ENCODE measurements at places on chromosomes 7 and 10.

DNA sequence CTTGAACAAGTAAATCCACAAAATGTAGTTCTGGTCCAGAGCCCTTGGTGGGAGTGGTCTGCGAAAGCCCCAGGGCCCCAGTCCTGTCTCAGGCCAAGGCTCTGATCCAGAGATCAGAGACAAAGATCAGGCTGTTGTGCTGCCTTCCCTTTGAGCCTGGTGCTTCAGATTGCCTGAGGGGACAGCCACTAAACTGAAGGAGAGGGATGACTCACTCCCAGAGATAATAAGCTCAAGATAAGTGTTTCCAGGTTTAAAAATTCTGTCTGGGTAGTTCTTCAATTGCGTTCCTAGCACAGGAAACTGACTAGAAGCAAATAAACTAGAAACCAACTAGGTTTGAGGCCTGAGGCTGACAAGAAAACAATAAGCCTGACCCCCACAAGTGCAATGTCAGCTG is 190.2 kb downstream of the RAMP3 start:
- no peak for DNase-seq

- no peak for DNase-seq
These were observed 205.9 kb downstream of the MBL2 start for GRCh38 chr10:52566471-52567246.

GRCh38 chr10:90890347-90890746 is 18.6 kb downstream of the RPP30 start:
- no peak for DNase-seq

DNA sequence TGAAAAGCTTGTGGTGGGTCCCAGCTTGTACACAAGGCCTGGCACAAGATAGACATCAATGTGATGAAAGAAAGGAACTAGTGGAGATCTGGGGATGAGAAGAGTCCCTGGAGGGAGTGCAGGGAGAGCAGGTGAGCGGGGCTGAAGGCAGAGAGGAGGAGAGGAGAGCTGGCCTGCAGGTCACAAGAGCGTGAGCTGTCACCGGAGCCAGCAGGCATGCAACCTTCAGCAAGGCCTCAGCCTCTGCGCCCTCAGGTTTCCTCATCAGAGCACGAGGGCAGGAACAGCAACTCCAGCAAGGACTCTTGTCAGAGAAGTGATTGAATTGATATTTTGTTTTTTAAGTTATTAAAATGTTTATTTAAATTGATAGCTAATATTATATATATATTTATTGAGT is 188.6 kb downstream of the CXCL12 start:
- no peak for DNase-seq

DNA sequence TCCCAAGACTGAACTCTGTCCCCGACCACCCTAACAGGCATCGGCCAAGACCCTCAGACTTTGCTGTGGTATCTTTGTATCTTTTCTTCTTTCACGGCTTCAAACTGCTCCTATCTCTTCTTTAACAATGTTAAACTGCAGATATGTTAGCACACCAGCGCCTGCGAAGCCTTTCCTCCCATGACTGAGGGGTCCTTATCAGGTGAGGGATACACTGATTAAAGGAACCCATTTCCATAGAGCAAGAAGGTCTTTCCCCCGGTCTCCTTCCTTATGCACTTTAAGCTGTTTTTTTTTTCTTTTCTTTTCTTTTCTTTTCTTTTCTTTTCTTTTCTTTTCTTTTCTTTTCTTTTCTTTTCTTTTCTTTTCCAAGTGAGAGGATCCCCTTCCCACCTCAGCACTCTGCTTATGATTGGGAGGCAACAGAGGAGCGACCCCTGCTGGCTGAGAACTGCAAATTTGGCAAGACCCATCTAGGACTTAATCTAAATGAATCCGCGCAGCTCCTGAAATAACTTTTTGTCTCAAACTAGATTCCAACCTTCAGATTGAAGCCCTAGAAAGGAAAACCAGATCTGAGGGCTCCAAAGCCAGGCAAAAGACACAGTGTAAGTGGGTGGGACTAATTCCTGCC is 109.9 kb downstream of the ITGB8 start:
- no peak for DNase-seq

DNA sequence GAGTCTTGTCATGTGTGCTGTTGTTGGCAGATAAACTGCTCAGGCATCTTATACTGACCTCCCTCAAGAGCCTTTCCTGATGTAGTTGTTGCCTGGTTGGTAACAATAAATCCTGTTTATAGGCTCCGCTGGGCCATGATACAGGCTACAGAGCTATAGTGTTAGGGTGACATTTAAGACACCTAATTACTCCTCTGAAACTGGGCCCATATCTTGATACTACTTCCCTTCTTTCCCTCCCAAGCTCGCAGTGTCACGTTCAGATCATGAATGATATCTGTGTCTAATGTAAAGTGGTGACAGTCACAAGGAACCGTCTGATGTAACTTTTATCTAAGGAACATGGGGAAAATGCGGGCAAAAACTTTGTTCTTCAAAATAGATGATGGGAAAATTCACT is 35.4 kb downstream of the CROT start:
- DNase-seq, result no peak

DNA sequence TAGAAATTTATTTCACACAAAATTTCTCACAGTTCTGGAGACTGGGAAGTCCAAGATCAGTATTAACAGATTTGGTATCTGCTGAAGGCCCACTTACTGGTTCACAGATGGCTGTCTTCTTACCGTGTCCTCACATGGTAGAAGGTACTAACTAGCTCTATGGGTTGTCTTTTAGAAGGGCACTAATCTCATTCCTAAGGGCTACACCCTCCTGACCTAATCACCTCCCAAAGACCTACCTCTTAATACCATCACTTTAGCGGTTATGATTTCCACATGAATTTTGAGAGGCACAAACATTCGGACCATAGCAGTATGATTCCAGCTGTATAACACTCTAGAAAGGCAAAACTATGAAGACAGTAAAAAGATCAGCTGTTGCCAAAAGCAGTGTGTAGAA is 8.0 kb downstream of the PNPLA8 start:
- no peak for DNase-seq

GRCh38 chr7:31023877-31024276 is 28.2 kb upstream of the ADCYAP1R1 start:
- DNase-seq, result peak; percentile 36

- DNase-seq, result no peak
These were observed 35.9 kb downstream of the EGFR start for GRCh38 chr7:55054758-55055157.

GRCh38 chr10:803041-803741 is 113.7 kb upstream of the DIP2C start:
- no peak for DNase-seq

DNA sequence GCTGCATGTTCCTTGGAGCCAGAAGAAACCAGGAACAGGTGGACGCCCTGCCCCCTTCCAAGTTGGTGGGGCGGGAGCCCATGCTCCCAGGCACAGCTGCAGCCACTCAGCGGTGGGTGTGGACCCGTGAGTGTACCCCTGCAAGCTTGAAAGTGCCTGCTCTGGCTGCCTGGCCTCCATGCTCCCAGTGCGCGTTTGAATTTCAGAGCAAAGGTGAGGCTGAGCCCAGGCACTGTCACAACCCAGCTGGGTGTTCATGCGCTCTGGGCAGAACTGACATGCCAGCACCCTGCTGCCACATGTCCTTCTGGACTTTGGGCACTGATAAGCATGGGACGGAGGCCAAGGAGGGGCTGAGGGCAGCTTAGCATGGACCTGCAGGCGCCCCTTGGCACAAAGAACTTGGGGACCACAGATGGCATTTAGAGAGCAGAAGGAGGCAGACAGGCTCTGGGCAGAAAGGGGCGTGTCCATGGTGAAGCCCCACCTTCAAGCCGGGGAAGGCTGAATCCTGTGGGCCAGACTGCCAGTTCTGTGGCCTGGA is 402.0 kb upstream of the NRG3 start:
- no peak for DNase-seq

- no peak for DNase-seq
These were observed 411.8 kb downstream of the ARL4A start for GRCh38 chr7:13099154-13099795.

DNA sequence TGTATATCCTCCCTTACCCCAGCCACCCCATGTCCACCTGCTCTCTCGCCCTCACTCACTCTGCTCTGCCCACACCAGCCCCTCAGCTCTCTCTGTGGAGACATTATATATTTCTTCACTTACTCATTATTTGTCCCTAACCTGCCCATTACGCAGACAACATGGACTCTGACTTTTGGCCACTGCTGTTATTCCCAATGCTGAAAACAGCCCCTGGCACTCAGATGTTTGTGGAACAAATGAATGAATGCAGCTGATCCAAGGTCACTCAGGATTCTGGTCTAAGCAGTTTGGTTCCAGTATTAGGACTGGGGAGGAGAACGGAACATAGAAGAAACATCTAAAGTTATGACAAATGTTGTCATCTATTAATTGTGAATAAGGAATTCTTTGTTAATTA is 26.7 kb downstream of the GNA12 start:
- no peak for DNase-seq

DNA sequence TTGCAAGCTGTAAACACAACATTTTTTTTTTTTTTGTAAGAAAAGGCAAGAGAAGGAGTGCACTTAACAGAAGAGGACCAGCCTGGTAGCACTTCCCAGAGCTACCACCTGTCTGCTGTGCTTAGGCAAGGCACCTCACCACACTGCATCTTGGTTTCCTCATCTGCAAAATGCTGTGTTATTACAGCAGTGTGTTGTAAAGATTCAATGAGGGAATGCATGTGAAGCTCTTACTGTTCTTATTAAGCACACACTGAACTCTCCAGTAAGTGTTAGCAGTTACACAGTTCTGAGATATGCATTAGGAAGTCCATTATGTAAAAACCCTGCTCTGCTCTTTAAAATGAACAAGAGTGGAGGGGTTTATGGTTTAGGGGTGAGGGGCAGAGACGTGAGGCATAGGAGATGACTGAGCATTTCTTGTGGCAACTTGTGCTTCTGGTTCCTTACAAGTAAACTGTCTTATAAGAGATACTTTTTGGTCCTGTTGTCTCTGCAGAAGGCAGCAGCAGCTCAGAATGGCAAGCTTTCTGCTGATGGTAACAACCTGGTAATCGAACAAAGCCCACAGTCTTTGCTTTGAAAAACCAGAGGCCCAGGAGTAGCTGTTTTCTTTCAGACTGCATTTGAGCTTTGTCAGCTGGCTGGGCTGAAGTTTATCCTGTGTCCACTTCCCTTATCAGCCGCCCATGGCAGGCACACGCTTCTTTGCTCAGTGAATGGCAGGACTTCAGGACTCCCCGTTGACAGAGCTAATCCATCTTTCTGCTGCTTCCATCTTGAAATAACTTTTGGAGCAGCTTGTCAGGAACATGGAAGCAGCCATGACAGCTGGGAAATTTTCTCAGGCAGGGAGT is 98.8 kb upstream of the BMPER start:
- DNase-seq, result no peak

DNA sequence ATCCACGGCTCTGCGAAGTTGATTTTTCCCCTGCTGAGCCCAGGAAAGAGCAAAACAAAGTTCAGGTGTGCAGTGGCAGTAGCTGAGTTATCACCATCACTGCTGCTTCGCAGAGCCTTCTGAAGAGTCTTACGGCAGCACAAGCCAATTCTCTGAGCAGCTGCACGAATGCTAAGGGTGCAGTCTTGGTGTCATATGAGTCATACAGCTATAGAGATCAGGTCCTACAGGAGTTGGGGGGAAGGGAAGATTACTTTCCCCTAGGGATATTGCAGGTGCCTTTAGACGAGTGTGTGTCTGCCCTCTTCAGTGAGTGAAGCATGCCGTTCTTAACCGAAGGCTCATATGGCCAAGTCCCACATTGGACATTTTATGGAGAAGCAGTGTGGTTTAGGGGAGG is 227.8 kb downstream of the CELF2 start:
- no peak for DNase-seq

DNA sequence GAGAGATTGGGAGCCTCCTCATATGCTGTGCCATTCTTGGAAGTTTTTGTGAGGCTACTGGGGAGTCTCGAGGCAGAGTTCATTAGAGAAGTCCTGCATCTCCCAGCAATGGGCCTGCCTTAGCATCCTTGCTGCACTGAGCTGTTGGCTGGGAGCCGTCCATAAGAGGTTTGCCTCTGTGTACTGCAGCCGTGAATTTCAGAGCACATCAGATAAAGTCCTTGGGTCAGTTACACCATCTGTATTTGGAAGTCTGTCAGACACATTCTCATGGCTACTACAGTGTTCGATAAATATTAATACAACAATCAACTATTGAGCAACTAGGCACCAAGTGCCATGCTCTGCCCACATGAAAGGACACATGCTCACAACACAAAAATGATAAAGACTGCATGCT is 100.5 kb upstream of the SEC61G start:
- no peak for DNase-seq

- DNase-seq, result no peak
These were observed 55.5 kb downstream of the COL1A2 start for GRCh38 chr7:94450044-94450697.

DNA sequence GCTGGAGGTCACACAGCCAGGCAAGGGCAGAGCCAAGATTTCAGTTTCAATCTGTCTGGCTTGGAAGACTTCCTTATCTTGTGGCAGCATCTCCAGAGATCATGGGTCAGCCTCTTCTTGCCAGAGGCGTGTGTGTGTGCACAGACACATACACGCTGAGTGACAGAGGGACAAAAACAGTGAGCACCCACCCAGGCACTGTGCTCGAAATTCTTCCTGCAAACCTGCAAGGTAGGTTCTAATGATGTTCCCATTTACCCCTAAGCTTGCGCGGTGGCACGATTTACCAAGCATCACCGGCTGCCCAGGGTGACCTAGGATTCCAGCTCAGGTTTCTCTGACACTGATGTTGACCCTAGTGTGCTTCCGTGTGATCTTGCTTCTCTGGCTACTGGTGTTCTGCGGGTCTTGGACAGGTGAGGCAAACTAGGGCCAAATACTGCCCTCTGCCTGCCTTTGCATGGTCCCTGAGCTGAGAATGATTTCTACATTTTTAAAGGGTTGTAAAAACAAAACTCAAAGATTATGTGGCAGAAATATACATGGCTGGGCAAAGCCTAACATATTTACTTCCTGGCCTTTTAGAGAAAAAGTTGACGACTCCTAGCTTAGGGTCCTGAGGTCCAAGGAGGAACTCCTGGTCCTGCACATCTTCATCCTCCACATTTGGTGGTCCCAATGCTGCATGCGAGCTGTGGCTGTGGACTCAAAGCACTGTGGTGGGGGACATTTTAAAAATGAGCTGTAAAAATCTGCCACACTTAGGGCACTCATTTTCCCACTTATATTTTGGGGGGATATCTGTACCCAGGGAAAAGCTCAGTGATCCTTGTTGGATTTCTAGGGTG is 268.5 kb downstream of the RPS24 start:
- DNase-seq, result no peak

DNA sequence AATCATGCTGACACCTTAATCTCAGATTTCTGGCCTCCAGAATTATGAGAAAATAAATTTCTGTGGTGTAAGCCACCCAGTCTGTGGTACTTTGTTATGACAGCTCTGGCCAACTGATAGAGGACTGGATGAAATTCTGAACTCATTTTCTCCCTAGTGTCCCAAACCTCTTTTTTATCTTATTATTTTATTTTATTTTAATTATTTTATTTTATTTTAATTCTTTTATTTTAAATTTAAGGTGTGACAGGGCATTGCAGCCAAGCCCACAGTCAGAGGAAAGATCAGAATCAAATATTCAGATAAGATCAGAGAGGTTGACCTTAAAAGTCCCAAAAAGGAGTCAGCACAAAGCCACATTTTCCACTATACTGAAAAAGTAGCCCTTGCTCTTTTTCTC is 228.1 kb downstream of the TFEC start:
- DNase-seq, result no peak

- DNase-seq, result no peak
These were observed 32.8 kb upstream of the SLC18A3 start for GRCh38 chr10:49577182-49577925.
